ENCODE measurements at places on chromosomes 6 and 20. TPM values are rescaled to one million over a fixed set of nuclear protein-coding genes. Genes with fewer than 3 reads are reported as not detected.

DNA sequence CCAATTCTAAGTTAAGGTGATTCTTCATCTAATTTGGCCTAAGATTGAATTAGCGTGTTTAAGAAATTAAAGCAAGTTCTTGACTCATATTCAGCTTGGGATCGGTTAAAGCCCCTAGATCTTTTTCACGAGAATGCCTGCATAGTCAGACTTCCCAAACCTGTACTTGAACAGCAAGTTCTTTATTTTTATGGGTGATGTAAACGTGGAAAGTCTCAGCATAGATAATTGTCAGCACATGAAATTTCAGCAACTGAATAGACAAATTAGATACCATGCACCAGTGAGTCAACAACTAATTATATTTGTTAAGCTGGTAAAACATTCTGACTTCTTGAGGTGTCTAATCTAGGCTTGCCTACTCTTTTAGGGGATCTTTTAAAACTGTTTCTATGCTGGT is 183.1 kb upstream of the TNFAIP3 start:
- no peak for DNase-seq

DNA sequence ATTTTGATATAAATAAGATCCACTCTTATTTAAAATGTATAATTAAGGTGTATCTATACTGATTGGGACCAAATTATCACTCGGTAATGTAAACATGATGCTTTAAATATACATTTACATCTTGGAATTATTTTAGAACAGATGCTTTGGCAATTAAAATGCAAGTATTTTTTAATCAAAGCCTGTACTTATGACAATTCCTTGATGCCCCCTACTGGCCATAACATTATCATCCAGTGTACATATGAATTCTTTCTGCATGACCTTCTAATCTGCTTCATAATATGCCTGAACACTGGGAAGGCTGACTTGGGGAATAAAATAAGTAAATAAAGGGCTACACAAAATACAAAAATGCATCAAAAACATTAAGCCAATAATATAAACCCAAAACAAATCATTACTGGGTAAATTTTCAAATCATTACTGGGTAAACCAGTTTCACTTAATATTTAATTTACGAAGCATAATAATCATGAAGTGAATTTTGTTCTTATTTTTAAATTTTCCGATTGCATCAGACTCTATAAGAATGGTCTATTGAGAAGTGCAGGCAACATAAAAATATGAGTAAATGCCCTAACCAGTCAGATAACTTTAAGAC is 65.1 kb downstream of the CGA start:
- DNase-seq, result peak; percentile 67

DNA sequence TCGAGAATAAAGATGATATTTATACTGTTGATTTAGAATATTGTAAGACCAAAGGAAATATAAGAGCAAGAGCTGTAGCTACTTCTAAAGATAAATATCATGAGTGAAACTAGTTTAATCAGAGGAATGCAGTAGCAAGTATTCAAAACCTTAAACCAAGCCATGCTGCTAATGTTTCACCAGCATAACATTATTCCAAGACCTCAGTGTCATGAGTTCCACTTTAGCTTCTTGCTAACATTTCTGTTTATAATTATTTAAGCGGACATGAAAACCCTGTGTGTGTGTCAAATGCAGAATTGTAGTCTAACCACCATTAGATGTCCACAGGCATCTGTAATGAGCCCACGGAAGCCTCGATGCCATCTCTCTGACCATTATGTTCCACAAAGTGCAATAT is 752.6 kb upstream of the MARCKS start:
- DNase-seq, result no peak

- no peak for DNase-seq
These were observed 15.8 kb downstream of the AARS2 start for GRCh38 chr6:44297063-44298038.

DNA sequence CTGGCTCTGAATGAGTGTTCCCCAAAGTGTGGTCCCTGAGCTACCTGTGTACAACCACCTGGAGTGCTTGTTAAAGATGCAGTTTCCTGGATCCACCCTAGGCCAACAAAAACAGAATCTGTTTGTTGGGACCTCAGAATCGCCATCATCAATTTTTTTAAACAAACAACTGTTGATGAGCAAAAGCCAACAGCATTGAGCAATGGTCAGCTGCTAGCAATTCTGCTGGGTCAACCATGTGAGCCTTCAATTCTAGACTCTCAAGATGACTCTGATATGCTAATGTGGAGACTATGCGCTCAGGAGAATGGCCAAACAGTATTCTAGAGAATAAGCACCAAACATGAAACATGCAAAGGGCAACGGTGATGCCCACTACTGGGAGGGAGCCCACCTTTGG is 64.4 kb upstream of the IYD start:
- DNase-seq, result no peak

DNA sequence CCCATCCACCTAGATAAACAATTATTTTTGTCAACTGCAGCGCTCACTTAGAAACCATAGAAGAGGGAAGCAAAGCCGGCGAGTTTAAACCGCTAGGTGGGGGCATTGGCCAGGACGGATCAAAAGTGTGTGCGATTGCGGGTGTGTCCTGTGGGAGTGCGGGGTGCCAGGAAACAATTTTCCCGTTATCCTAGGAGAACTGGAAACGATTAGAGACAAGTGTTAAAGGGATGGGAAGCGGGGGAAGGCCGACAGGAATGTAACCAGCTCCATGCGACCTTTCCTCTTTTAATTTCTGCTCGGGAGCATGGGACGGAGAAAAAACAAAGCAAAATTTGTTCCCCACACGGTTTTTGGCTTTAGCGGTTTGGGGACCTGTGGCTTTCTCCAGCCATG is 2.8 kb upstream of the HTR1B start:
- peak; percentile 76 for DNase-seq

DNA sequence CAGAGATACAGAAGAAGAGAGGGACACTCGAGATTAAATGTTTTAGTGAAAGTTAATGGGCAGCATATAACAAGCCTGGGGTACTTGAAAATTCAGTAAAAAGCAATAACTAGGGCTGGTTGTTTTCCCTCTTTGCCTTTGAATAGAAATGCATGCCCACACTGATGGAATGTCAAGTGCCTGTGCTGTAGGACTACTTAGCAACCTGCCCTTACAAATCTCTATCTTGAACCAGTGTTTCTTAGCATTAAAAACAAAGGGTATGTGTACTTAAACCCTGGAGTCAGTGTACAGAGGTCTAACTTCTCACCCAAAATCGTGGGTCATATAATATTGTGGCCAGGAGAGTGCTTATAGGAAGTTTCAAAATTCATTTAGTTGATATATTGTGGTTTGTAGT is 37.1 kb downstream of the RNF144B start:
- DNase-seq, result no peak

DNA sequence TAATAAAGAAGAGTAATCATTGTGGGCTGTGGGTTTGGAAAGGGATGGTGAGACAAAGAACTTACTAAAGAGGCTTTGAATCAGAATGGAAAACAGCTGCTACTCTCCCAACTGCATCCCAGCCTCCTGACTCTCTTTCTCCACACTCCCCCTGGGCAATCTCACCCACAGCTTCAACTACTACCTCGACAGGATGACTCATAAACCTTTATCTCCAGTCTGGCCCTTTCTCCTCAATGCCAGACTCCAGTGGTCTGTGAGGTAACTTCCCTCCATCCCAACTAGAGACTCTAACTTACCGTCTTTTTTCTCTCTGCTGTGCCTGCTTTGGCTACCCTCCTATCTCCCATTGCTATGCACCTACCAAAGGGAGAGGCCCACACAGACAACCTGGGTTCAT is 135.3 kb upstream of the RREB1 start:
- DNase-seq, result peak; percentile 68

- peak; percentile 70 for DNase-seq
These were observed 2695.0 kb upstream of the DEFB115 start for GRCh38 chr20:28562510-28562898.

DNA sequence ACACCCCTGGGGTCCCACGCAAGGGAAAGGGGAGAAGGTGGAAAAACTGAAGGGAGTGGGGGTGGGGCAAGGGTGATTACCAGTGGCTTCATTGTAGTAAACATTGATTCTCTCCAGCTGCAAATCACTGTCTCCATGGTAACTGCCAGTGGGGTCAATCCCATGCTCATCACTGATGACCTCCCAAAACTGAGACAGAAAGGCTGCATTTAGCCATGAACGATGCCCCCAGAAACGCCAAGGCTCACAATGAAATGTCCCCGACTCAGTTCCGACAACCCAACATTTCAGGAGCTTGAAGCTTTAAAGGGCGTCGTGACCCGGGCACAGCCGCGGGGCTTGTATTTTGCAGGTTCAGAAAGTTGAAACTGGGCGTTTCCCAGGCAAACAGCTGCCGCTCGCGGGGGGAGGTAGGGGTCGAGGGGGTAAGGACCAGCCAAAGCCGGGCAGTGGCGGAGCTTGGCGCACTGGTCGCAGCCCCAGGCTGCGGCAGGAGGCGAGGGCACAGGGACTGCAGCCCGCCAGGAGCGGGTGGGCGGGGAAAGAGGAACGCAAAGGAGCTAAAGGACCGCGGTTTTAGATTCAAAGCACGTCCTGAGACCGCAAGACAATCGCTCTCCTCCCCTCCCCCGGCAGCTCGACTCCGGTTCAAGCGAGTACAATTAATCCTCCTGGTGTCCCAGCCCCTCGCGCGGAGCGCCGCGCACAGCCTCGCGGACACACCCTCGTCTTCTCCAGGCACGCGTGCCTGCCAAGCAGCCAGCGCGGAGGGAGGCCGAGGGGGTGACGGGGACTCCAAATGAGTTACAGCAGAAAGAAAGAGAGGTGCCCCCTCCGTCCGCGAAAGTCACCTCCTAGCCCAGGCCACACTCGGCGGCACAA is 731 bp downstream of the TUBB2B start:
- DNase-seq, result no peak

- DNase-seq, result no peak
These were observed 12.7 kb downstream of the FNDC1 start for GRCh38 chr6:159181914-159182313.

DNA sequence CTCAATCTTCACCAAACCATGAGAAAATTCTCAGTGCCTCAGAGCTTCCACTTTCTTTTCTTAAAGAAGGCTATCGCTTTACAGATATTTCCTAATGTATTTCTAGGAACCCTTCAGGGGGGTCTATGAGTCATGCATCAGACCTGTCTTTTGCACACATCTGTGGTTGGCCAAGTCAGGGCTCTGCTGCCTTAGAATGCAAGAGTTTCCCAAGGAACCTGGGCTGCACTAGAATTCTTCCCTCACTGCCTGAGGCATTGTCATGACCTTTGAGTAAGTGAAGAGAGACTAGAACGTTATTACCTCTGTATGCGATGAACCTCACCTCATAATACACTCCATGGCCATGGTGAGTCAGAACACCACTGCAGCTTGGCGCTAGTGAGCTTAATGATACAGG is 365.0 kb upstream of the ID4 start:
- DNase-seq, result peak; percentile 100

DNA sequence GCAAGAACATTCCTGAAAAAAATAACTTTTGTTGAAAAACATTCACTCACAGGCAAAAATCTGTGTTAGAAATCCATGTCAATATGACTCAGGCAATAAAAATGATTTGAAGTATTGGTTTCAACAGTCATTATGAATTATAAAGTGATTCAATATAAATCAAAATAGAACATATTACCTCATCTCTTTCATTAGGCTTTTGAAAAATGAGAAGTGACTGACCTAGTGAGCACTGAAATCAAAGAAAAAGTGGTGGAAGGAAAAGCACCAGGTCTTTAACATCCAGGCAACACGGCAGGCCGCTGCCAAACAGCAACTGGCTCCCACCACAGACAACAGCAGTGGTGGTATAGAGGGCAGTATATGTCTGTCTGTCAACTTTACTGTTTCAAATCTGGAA is 68.9 kb downstream of the MAN1A1 start:
- DNase-seq, result no peak

- DNase-seq, result peak; percentile 62
These were observed 63.1 kb downstream of the TTI1 start for GRCh38 chr20:37969949-37970855.

GRCh38 chr6:84220809-84221409 is 6.5 kb downstream of the CEP162 start:
- DNase-seq, result peak; percentile 38

GRCh38 chr20:5705827-5706226 is 44.4 kb upstream of the SHLD1 start:
- DNase-seq, result no peak

DNA sequence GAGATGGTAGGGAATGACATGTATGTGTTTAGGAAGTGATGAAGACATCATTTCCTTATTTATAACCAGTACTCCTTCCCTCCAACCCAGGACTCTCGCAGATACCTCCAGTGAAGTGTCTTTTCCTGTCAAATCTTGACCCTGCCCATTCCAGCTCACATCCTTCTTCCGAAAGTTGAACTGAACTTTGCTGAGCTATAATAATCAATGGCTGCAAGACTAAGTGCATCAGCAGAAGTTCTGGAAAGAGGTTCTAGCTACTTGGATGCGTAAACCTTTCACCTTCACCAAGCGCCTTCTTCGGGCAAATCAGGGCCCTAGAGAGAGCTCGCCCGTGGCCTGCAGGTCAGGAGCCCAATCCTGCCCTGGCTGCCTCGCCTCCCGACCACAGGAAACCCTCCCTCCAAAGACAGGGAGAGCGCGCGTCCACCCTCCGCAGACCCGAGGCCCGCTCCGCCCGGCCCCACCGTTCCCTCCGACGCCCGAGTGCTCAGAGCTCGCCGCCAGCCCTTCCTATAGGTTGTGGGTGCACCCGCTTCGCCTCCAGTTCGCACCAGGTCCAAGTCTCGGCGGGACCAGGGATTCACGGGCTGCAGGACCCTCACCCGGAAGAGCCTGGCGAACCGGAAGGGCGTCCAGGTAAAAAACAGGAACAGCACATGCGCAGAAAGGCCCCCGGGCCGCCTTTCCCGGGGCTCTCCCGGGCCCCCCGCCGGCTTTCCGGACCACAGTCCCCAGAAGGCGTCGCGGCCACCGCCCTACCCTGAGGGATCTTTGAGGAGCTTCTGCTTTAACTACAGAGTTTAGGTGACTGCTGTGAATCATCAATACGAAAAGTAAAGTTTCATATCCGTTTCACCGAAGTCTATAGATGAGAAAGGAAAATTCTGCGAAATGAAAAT is at the start of gene ZNF334:
Gene ZNF334, minus strand, starts transcription at position 617 of the 902 bp plus-strand sequence. CDS start 1,457 bp downstream, outside the sequence.
- no peak for DNase-seq

GRCh38 chr6:130997061-130997753 is 65.8 kb downstream of the EPB41L2 start:
- no peak for DNase-seq

DNA sequence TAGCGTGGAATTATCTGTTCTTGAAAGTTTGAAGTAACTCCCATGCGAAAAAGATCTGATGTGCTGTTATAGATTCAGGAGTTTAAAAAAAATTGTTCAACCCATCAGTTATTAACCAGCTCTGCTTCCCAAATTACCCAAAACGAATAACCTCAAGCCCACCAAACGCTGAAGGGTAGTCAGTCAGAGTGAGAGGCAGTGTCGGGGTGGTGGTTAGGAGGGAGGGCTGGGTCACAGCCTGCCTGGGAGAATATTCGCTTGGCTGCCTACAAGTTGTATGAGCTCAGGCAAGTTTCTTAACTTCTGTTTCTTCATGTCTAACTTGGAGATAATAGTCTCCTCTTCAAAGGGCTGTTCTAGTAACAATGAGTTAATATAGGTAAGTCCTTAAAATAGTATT is 114.6 kb downstream of the JPH2 start:
- DNase-seq, result no peak

Gene DNAH8
- not detected for total RNA-seq

Gene NEU1
- 43.8 TPM for total RNA-seq

Gene TRIM15
- total RNA-seq, result 0.79 TPM

Gene GSTA3
- not detected for total RNA-seq

Gene CAPN11
- total RNA-seq, result not detected

Gene AIG1
- total RNA-seq, result 120 TPM

Gene ZBTB12
- 4.0 TPM for total RNA-seq

Gene TRERF1
- total RNA-seq, result 9.4 TPM

Gene TP53TG5
- total RNA-seq, result not detected

Gene GPX6
- not detected for total RNA-seq

Gene HRH3
- total RNA-seq, result not detected

Gene TRDN
- total RNA-seq, result not detected
